Stimulated activated CD4-positive, alpha-beta T cell treated with anti-CD3 and anti-CD28 coated beads, TNF-alpha, amount 100 ng/mL, for 48 hours (primary cell): ENCODE measurements at places on chromosomes 4 and X.

DNA sequence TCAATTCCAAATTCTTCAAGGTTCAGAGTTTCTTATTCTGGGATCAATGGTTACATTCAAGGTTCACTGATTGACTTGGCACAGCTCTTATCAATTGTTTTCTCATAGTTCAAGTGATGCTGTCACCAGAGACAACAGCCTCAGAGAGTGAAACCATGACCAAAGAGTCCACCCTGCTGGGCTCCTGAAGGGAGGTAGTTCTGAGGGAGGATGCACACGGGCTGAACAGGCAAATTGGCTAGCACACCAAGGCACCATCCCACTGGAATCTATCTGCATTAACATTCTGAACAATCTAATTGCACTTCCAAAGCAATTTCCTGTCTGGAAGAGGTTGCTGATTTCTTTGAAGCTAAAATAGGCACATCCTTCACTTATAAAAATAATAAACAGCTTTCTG, 16.6 kb upstream of the GAB1 start:
- no peak for DNase-seq

- no peak for DNase-seq
Observed at GRCh38 chr4:89704651-89705395, 132.1 kb downstream of the SNCA start.

GRCh38 chr4:891747-892146, 40.4 kb downstream of the GAK start:
- DNase-seq, result no peak

GRCh38 chr4:134936014-134936413, 734.4 kb upstream of the PABPC4L start:
- no peak for DNase-seq

GRCh38 chr4:91064157-91064853, 937.1 kb downstream of the CCSER1 start:
- no peak for DNase-seq

GRCh38 chrX:54695816-54696487, 102.1 kb downstream of the ITIH6 start:
- DNase-seq, result no peak

DNA sequence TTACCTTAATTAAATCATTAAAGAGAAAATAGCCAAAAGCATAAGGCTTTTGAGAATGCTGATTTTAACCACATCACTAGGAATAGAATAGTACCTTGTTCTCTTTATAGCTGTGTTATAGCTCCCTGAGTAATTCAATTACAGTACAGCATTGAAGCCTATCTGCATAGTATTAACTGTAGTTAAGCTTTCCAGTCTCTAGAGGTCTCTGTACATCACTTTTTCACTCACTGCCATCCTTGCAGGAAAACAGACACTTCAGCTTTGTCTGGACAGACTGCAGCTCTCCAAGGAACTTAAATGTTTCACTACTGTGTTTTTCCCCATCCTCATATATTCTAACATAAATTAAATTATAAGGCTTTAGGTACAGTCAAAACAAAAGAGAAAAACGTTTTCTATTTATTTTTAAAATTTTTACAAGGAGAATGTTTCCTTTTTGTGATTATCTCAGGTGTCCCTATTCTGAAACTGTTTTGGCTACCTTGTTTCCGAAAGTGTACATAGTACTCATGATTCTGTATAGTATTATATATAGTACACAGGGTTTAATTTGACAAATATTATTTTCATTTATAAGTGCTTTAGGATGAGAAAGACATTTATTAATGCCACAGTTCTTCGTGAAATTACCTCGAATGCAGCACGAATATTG, 407.9 kb downstream of the PCDH18 start:
- no peak for DNase-seq

- no peak for DNase-seq
Observed at GRCh38 chr4:24108567-24108966, 218.7 kb upstream of the PPARGC1A start.

GRCh38 chr4:1077711-1078477, 35.5 kb downstream of the RNF212 start:
- no peak for DNase-seq

DNA sequence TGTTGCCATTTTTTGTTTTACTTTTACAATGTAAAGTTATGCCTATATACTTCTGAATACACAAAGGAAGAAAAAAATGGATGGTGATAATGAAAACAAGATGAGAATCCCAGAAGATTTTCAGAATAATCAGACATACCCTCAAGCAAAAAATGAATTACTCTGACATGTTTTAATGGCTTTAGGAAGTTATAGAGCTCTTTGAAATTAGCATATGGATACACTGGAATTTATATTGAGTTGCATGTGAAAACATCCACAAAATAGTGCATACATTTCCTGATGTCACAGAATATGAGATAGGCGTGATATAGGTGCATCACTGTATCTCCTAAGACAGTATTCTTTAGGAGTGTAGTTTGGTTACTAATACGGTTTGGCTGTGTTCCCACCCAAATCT, 351.3 kb downstream of the SLC7A11 start:
- DNase-seq, result no peak

GRCh38 chrX:117840645-117841044, 276.0 kb downstream of the KLHL13 start:
- DNase-seq, result no peak

DNA sequence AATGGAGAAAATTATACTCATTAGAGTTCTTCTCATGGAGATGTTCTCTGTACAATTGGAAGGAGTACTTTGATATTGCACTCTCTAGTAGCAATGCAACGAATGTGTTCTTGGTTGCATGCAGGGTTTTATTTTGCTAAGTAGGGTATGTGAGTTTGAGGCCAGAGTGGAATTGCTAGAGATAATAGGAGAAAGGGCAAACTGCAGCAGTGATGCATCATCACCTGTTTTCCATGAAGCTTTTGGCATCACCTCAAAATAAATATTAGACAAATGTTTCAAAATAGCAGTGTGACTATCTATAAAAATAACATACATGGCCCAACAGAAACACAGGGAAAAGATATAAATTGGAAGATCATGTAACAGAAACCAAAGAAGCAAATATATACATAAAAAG, 93.3 kb downstream of the TIGD2 start:
- DNase-seq, result no peak

GRCh38 chr4:48380583-48381167, 39.3 kb downstream of the SLAIN2 start:
- no peak for DNase-seq

DNA sequence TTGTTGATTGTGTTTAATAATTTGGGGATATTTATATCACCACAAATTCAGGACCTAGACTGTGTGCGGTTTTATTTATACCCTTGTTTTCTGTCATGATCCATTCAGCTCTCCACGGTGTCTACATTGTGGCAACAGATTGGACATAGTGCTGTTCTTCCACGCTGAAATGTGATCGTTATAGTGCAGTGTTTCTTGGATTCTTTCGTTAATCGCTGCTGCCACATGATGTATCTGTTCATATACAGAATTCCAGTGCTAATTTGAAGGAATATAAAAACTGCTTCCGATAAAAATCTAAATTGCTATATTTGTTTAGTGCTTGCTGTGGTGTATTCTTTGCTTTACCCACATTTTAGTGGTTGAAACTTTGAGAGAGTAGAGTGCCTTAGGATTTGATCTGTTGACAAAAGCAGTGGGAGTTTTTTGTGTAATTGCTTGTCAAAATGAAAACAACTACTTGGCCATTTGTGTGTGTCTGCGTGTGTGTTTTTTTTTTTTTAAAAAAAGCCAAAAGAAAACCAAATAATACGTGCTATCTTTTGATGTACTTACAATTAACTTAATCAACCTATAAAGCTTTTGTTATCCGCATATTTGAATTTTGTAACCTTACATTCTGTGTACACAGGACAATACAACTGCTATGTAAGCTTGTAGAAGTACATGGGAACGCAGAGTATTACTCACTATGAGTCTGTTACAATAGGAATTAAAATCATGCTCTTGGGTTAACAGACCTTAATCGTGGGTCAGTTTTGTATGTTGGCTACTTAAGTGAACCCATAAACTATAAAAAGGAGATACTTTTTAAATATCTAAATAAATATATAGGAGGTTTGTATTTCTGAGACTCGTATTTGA, 353.3 kb downstream of the ARHGAP24 start:
- no peak for DNase-seq

- no peak for DNase-seq
Observed at GRCh38 chr4:168893807-168894206, 116.2 kb downstream of the CBR4 start.

DNA sequence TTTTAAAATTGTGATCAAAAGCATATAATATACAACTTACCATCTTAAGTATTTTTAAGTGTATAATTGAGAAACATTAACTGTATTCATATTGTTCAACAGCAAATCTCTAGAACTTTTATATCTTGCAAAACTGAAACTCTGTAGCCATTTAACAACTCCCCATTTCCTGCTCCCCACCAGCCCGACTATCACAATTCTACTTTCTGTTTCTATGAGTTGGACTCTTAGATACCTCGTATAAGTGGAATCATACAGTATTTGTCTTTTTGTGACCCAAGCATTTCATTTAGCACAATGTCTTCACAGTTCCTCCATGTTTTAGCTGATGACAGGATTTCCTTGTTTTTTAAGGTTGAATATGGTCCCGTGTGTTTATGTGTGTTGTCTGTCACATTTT, 106.0 kb downstream of the LRBA start:
- DNase-seq, result no peak

- no peak for DNase-seq
Observed at GRCh38 chr4:89708903-89709421, 128.0 kb downstream of the SNCA start.

GRCh38 chrX:30275498-30275897, 28.6 kb downstream of the MAGEB1 start:
- no peak for DNase-seq

GRCh38 chrX:23900220-23900797, 7.4 kb downstream of the APOO start:
- no peak for DNase-seq

GRCh38 chr4:84803720-84804119, 162.8 kb downstream of the WDFY3 start:
- DNase-seq, result no peak

DNA sequence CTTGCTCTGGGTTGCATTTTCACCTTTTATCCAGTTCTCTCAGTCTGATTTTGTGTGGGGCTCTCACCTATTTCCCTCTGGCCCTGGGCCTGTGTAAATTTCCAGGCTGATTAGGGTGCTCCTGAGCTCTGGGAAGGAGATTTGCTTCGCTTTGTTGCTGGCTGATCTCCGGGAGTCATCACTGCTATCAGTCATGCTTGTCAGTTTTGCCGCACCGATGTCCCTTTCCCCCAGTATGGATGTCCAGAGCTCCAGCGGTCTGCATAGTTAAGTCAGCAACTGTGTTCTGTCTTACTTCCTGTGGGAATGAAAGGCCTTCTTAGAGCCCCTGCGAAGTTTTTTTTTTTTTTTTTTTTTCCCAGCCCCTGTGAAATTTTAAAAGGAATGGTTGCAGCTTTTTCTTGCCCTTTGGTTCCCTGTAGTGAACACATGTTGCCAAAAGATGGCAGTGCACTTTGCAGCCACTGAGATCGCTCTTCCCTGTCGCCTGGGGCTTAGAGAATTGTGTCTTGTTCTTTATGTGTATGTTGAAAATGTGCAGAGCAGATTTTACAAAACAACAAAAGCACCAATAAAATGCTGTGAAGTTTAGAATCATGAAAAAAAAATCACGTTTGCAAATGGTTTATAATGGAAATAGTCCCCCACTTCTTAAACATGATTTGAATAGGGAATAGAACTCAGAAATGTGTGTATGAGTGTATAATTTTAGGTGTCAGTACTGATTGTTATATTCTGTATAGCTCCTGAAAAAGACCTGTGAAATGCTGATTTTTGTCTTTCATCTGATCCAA, 109.1 kb upstream of the SLC4A4 start:
- no peak for DNase-seq

GRCh38 chr4:143554728-143555597, 41.5 kb downstream of the SMARCA5 start:
- DNase-seq, result no peak

GRCh38 chr4:177107288-177107921, 202.3 kb upstream of the NEIL3 start:
- no peak for DNase-seq

DNA sequence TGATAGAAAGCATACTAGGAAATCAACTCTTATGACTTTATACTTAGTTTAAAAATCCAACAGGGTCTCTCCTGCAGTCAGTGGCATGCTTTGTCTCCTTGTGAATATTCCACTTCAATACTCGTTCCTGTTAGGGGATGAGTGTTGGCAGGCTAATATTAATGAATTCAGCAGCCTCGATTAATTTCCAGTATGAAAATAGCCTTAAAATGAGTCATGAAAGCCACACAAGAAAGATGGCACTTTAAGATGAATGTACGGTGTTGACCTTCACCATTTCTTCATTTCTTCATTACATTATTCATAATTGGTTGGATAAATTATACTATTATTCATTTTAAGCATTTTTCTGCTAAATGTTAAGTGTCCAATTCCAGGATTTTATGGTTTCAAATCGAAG, 29.2 kb downstream of the GABRB1 start:
- DNase-seq, result no peak

DNA sequence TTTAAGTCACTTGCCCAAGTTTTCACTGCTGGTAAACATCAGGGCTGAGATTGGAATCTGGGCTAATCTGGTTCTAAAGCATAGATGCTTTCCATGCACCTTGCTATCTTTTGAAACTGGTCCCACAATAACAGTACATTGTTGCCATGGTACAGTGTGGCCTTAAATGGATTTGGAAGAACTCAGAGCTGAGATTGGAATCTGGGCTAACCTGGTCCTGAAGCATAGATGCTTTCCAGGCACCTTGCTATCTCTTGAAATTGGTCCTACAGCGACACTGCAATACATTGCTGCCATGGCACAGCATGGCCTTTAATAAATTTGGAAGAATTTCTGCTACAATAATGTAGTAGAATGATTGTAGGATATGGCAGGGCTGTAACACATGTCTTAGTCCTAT, 28.6 kb downstream of the DAPP1 start:
- DNase-seq, result no peak

DNA sequence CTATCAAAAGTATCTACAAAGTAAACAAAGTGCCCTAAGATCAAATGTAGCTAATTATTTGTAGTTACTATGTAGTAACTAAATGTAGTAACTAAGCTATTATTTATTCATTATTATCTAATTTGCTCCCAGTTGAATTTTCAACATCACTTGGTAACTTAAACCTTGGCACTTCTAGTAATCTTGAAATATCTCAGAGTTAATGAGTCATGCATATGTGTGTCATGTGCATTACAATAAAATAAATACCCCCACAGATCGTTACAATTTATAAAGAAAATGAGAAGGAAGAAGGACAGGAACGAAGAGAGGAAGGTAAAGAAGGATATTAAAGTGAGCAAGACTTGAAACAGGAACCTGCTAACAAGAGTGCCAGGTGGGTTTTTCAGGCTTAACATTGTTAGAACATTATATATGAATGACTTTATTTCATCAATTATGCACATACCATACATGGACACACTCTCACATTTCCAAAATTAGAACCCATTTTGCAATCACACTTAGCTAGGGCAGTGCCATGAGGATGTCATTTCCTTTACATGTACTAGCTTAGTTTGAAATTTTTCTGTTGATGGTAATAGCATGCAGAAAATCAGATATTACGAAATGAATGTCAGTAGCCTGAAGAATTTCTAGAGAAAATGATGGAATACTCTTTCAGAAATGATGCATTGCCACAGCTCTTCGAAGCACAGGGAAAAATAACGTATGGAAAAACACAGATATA, 1670.4 kb upstream of the AGA start:
- DNase-seq, result no peak
